ENCODE measurements at places on chromosomes 12 and 14. TPM values are rescaled to one million over a fixed set of nuclear protein-coding genes. Genes with fewer than 3 reads are reported as not detected.

The RNF41 gene
- 85.8 TPM for total RNA-seq

- DNase-seq, result no peak
These were observed 2.0 kb downstream of the NFKBIA start for GRCh38 chr14:35402323-35403113.

GRCh38 chr14:95320078-95320895 lies 579 bp upstream of the CLMN start:
- DNase-seq, result no peak

GRCh38 chr14:76870166-76870565 lies 44.0 kb downstream of the LRRC74A start:
- DNase-seq, result no peak

The CINP gene
- 34.9 TPM for total RNA-seq
